SK-MEL-5 (cell line): ENCODE measurements at places on chromosomes 5 and 9. TPM values are rescaled to one million over a fixed set of nuclear protein-coding genes. Genes with fewer than 3 reads are reported as not detected.

DNA sequence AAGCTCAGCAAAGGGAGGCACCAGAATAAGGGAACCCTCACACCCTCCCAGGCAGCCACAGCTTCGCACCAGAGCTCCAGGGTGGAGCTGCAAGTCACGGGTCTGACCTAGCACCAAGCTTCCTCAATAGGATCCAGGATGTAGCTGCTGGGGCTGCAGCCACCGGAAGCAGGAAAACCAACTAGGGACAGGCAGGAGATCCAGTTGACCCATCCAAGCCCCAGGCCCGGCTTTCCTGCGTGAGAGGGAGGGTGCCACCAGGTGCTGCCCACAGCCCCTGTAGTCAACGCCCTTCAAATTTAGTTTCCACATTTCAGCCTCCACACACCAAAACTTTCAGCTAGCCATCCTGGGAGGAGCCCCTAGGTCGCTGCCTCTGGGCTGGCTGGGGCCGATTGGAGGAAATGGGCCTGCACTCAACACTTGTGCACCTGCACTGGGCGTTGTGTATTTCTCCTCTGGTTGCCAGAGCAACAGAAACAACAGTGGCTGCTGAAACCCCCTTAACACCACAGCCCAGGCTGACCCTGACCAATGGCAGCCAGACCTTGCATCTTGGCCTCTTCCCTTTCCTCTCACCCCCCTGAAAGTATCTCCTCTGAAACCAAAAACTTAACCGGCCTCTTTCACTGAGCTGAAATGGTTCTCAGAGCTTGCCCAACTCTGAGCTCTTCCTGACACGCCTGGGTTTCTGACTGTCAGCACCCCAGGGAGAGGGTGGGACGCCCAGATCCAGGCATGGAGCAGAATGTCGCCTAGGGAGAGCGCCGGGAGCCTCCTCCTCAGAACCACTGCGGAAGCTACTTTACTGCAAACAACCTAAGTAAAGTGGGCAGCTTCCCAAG lies 226.5 kb upstream of the MAP3K1 start:
- DNase-seq = no peak

DNA sequence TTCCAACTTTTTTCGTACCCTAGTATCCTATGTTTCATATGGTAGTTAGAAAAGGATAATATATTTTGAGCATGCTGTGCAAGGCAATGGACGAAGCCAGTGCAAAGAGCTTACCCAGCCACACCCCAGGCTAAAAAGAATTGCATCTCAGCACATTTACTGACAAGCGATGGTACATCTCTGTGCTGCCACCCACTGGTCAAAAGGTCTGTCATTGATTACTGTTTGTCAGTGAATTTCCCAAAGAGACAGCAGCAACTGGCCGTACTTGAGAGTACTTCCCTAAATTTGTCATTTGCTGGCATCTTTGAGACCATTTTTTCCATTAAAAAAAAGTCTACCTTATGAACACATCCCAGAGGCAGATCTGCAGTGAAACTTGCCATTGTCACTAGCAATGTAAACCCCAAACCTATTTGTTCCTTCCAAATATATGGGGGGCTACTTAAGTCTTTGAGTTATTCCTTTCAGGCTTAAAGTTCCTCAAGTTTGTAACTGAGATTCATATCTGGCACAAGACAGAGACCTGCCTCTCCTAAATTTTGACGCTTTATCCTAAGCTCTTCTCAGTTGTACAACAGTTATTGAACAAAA lies 184.3 kb downstream of the CTNND2 start:
- peak; percentile 86 for DNase-seq

GRCh38 chr5:128121651-128122050 lies 38.1 kb downstream of the SLC12A2 start:
- DNase-seq = no peak

GRCh38 chr9:95181835-95182234 lies 135.7 kb downstream of the FANCC start:
- no peak for DNase-seq

DNA sequence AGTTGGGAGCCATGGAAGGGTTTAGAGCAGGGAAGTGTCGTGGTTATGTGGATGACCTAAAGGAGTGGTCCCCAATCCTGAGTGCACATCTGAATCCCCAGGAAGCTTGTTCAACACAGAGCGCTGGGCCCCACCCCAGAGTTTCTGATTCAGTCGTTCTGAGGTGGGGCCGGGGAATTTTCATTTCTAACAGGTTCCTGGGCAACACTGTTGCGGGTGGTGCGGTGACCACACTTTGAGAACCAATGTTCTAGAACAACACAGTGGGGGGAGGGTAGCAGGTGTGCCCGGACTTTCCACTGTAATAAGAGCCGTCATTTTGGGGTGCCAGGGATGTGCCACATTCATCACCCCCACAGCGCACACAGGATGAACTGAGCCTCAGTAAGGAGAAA lies 39.3 kb downstream of the DUSP1 start:
- DNase-seq = no peak

Gene C9orf85
- 49.1 and 50.8 TPM in 2 replicates for total RNA-seq
